Uterus (tissue), 4 donors: ENCODE measurements at places on chromosomes 2 and 18. TPM values are rescaled to one million over a fixed set of nuclear protein-coding genes. Genes with fewer than 3 reads are reported as not detected.

The CABYR gene
- total RNA-seq: 4.4 TPM

DNA sequence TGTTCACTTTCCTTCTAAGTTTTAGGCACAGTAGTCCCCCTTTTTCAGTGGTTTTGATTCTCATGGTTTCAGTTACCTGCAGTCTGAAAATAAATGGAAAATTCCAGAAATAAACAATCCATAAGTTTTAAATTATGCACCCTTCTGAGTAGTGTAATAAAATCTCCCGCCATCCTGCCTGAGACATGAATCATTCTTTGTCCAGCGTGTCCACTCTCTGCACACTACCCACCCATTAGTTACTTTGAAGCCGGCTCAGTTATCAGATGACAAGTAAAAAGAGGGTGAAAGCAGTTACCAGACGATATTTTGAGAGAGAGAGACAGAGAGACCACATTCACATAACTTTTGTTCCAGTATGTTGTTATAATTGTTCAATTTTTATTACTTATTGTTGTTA, 400.5 kb downstream of the TMX3 start:
- DNase-seq: no peak

DNA sequence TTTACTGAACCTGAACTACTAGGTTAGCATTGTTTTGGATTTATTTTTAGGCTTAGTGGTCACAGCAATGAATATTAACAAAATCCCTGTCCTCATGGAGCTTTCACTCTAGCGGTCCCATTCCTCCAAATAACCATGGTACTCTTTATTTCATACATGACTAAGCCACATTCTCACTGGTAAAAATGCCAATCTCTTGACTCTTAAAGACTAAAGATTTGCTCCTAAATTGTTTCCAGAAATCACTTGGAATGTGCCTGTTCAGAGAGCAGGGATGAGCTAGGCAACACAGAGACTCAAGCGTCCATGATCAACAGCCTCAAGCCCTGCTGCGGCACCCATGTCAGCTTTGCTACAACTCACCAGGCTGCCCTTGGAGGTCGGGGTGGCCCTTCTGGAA, 13.5 kb downstream of the LMAN1 start:
- no peak for DNase-seq

GRCh38 chr2:66733364-66733999, 298.6 kb downstream of the MEIS1 start:
- peak; percentile 27 for DNase-seq
